Subcutaneous adipose tissue (tissue), 4 donors: ENCODE measurements at places on chromosomes 13 and 19. TPM values are rescaled to one million over a fixed set of nuclear protein-coding genes. Genes with fewer than 3 reads are reported as not detected.

The PSG3 gene
- total RNA-seq = not detected

The KIR3DL1 gene
- not detected for total RNA-seq

The KLK6 gene
- total RNA-seq = not detected

The TJP3 gene
- total RNA-seq = not detected

The ADGRE2 gene
- total RNA-seq = 2.3 TPM

The NCAN gene
- not detected for total RNA-seq
